ENCODE measurements at places on chromosomes 2 and 18.

DNA sequence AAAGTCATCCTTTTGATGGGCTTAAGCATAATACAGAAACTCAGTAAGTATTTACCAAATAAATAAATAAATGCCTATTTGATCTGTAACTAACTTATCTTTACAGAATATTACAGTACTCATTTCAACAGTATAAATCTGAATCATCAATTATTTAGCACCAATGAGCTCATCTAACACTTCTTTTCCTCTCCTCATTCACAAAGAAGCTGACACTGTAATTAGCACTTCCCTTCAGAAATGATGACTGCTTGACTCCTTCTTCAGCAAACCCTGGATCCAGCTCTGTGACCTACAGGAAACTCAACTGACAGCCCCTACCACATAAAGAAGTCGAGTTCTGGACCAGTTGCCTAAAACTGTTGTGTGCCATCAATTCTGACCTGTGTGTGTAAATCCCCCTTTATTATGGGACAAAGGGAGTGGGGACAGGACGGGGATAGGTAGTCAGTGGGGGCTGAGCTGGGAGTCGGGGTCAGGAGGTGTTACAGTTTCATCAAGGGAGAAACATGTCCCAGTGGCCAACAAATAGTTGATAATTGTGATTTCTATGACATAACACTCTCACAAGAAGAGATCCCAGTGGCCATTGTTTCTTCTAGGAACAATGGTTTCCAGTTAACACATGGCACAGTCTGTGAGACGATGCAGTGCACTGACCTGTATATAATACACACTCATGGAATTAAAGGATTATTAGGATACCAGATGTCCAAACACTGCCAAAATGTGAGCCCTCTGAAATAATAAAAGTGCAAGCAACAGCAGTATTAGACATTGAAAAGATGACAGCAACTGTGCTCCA is 68.7 kb downstream of the STK39 start:
- DNase-seq: no peak

- DNase-seq: no peak
Measured at GRCh38 chr2:74238879-74239278, 40.5 kb downstream of the MTHFD2 start.

DNA sequence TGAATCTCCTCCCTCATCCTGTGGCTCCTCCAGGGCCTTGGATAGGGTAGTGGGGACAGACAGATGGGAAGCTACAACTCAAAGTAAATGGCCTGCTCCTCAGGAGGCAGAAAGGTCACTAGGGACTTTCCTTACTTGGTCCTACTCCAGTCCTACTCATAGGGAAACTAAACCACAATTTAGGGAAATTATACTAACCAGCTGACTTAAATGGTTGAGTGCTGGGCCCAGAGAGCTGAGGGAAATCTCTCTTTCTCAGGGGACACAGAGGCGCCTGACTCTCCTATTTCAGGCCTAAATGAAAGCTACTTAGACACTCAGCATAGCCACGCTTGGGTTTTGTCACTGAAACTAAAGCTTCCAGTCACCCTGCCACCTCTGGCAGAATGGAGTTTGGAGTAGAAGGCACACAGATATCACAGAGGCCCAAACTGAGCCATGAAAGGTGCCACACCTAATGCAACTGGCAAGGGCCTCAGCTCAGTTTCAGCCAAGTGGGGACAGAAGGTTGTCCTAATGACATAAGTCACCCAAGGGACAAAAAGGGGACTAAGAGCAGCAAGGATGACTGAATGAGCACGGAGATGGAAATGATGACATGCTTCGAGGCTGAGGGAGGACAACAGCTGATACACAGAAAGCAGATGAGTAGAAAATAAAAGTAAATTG is 24.0 kb downstream of the CERKL start:
- DNase-seq: no peak

DNA sequence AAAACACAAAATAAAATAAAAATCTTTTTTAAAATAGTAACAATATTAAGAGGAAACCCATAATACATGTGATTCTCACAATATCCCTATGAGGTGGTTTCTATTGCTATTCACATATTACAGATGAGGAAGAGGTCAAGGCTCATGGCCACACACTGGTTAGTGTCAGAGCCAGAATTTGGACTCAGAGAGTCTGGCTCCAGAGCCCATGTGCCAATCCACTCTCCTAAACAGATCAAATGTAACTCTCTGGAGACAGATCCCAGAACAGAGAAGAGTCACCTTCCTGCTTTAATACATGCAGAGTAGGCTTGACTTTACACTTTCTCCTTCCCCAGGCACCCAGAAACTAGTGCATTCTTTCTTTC is 10.1 kb upstream of the SLC11A1 start:
- no peak for DNase-seq

- no peak for DNase-seq
Measured at GRCh38 chr2:120985174-120985996, 249.7 kb downstream of the GLI2 start.

DNA sequence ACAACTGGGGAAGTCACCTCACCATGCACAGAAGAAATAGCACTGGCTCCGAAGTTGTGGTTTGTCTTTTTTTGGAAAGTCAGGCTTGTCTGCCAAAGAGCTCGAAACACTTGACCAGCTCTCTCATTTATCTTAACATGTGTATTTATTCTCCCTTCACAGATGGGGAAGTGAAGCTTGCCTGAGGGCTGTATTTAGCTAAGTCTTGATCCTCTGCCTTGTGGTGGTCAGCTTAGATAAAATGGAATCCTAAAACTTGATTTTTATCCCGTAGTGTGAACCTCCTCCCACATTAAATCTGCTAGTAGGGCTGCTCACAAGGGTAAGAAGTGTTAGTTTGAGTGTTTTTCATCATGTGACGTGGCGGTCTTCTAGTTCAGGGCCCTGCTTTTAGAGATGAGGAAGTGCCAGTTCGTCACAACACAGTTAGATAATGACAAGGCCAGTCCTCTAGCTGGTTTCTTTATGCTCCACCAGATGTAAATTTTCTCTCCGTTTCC is 89.7 kb downstream of the TMEM247 start:
- peak; percentile 54 for DNase-seq

DNA sequence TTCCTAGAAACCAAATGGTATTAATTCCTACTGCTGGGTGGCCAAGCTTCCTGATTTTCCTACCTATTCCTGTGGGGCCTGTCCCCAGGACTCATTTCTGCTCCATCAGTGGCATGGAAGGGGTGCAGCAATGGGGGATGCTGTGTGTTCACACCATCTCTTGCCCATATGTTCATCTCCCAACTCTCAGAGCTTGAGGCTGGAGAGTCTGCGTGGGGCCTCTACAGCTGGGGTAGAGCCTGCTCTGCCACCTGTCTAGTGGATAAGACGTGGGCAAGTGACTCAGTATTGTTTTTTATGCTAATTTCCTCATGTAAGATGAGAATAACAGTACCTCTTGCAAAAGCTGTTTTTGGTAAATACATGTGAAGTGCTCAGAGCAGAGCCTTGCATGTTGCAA is 149.8 kb downstream of the ACTR3 start:
- DNase-seq: no peak

DNA sequence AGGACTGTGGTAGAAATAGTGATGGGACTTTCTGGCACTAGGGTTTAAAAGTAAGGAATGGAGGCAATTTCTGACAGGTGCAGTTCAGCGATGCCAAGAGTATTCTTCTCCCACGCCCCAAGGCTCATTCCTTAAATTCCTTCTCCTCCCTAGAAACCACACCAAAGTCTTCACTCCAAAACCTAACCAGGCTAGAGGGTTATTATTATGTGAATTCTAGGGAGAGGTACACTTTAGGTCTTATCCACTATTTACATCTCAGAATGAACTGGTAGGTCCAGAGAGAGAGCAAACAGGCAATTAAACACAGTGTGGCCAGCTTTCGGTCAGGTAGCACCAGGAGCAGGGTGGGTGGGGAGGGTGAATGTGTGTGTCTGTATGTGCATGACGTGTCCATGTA is 11.4 kb downstream of the IL1F10 start:
- no peak for DNase-seq

- DNase-seq: no peak
Measured at GRCh38 chr2:216169087-216169486, 59.9 kb downstream of the XRCC5 start.

DNA sequence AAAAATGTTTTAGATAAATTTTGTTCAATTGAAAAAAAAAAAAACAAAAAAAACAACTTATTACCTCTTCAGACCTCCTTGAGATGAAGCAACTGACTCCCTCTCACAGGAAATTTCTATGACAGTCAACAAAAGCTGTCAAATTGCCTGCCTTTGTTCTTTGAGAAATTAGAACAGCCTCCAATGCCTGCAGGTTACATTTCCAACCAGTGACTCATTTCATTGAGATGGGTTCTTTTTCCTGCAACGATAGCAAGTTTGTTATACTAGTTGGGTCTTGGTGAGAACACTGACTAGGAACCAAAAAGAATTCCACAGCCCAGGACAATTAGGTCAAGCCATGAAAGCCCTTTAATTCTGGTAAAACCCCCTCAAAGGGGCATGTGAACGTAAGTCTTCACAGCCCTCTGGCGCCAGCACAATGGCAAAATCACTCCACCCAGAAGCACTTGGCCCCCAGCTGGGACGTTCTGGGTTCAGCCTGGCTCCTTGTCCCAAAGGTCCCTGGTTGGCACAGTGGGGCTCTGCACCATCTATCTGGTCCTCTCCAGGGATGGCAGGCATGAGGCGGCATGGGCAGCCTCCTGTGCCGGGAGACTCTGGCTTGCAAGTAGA is 87.0 kb downstream of the SPP2 start:
- DNase-seq: no peak

- DNase-seq: no peak
Measured at GRCh38 chr2:48723129-48723528, 32.4 kb downstream of the LHCGR start.

GRCh38 chr2:72159211-72159993 is 11.7 kb upstream of the CYP26B1 start:
- no peak for DNase-seq

DNA sequence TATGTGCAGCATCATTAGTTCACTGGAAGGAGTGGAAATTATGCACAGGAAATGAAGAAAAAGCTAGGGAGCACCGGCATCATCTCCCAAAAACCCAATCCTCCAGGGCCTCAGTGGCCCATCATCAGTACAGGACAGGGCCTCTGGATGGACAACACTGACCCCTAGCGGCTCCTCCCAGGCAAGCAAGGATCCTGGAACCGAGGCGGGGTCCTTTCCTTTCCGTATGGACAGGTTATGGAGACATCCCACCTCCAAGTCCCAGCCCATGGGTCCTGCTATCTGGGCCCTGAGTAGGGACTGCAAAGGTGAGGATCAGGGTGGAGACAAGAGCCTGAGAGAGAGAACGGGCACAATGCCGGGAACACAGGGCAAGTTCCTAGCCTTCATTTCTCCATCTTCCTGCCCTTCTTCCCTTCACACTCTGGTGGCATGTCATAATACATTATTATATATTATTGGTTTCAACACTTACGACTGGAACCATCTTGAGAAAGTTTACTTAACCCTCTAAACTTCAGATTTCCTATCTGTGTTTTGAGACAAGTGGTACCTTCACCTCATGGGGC is 68.2 kb downstream of the ZNF516 start:
- no peak for DNase-seq

GRCh38 chr2:189629531-189630453 is 31.5 kb upstream of the ASNSD1 start:
- DNase-seq: no peak

DNA sequence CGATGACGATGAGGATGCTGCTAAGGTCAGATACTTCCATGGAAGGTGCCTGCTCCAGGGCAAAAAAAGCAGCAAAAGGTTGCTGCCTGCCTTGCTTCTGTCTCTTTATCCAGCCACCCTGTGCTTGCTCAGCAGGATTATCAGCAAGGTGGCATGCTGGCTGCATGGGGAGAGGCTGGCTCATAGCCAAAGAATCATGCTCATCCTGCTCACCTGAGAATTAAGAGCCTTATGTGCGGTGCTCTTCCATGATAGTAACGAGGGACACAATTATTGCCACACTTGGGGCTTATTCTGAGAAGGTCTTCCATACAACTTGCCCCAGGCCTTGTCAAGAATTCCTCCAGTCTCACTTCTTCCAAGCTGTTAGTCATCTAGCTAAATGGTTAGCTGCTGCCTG is 60.4 kb upstream of the SEC11C start:
- no peak for DNase-seq

DNA sequence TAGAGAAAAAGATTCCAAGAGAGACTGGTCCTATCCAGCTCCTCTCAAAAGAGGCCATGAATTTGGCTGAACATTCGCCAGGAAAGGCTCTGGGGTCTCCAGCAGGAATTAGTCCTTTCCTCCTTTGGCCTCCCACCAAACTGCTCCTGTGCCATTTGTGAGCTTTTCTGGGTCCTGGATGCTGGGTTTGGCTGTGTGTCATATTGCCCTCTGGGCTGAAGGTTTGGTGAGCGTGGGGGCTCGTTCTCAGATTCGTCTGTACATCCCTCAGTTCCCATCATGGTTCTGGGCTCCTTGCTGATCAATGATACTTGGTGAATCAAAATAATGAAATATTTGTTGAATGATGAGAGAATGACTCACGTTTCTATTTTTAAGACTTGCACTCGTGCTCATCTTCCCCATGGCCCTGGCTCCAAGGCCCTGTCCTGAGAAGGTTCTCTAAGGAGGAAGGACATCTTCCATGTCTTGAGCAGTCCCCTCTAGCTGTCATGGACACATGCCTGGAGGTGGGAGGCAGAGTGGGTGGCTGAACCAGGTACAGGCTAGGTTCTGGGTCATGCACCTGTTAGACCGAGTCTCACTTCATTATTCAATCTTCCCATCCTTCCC is 47.8 kb upstream of the RHOB start:
- DNase-seq: no peak

- DNase-seq: no peak
Measured at GRCh38 chr18:54690198-54690597, 99.2 kb downstream of the DYNAP start.

DNA sequence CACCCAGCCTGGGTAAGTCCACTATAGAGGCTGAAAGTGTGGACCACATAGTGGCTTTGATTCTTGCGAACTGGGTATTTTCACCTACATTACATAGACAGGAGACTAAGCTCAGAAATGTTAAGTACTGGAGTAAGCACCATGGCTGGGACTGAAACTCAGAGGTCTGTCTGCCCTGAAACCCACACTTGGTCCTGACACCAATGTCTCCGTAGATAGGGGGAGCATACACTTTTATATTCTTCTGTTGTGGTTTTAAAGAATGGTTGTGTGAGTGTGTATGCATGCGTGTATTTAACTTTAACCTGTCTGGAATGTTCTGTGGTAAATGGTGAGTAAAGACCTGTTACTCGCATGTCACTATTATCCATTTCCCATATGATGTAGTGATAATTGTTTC is 10.3 kb upstream of the NPPC start:
- no peak for DNase-seq

DNA sequence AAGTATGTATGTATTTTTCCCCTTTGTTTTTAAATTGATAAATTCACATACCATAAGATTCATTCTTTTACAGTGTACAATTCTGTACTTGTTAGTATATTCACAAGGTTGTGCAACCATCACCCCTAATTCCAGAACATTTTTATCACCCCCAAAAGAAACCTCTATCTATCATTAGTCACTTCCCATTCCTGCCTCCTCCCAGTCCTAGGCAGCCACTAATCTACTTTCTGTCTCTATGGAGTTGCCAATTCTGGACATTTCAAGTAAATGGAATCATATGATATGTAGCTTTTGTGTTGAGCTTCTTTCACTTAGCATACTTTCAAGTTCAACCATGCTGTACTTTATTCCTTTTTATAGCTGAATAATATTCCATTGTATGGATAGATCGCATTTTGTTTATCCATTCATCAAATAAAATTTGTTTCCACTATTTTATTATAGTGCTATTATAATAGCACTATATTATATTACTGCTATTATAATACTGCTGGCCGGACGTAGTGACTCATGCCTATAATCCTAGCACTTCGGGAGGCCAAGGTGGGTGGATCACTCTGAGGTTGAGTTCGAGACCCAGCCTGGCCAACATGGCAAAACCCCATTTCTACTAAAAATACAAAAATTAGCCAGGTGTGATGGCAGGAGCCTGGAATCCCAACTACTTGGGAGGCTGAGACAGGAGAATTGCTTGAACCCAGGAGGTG is 10.9 kb downstream of the STARD7 start:
- DNase-seq: no peak
